ENCODE measurements at places on chromosomes 7 and 10.

GRCh38 chr7:73342645-73343044 lies 14.7 kb downstream of the FKBP6 start:
- DNase-seq = no peak

GRCh38 chr7:134902058-134902457 lies 84.2 kb upstream of the AGBL3 start:
- DNase-seq = no peak

DNA sequence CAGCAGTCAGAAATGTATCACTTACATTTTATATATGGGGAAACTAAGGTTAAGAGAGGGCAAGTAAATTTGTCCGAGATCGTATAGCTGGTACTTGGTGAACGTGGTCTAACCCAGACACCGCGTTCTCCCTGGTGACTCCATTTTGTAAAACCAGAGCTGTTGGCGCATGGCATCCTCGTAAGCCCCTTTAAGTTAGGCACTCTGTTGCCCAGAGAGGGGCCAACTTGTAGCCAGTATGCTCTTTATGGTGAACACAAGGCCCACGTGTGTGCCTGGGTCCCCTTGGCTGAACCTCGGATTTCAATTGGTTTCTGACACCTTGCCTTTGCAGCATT lies 39.7 kb upstream of the ZNF518A start:
- DNase-seq = no peak

GRCh38 chr7:35537067-35538023 lies 157.6 kb downstream of the HERPUD2 start:
- DNase-seq = peak; percentile 61

- DNase-seq = no peak
Measured at GRCh38 chr7:98221611-98222532, 10.6 kb downstream of the BHLHA15 start.

DNA sequence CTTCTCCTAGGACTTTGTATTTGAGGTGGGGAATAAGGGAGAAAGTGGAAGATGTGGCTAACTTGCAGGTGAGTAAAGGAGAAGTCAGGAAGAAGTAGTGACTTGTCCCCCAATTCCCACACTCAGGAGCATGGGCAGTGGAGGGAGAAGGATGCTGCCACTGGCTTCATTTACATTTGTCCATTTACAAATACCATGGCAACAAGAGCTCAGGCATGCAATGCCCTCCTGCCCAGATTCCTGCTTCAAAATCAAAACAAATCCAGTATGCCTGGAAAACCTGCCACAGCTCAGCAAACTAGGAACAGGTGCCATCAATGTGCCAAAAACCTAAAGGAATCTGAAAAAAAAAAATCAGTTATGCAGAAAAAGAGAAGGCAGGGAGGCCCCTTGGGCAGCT lies 139.9 kb downstream of the KCNMA1 start:
- no peak for DNase-seq

GRCh38 chr7:106246902-106247711 lies 37.7 kb downstream of the NAMPT start:
- no peak for DNase-seq

GRCh38 chr7:112517487-112517886 lies 36.7 kb downstream of the LSMEM1 start:
- DNase-seq = no peak

DNA sequence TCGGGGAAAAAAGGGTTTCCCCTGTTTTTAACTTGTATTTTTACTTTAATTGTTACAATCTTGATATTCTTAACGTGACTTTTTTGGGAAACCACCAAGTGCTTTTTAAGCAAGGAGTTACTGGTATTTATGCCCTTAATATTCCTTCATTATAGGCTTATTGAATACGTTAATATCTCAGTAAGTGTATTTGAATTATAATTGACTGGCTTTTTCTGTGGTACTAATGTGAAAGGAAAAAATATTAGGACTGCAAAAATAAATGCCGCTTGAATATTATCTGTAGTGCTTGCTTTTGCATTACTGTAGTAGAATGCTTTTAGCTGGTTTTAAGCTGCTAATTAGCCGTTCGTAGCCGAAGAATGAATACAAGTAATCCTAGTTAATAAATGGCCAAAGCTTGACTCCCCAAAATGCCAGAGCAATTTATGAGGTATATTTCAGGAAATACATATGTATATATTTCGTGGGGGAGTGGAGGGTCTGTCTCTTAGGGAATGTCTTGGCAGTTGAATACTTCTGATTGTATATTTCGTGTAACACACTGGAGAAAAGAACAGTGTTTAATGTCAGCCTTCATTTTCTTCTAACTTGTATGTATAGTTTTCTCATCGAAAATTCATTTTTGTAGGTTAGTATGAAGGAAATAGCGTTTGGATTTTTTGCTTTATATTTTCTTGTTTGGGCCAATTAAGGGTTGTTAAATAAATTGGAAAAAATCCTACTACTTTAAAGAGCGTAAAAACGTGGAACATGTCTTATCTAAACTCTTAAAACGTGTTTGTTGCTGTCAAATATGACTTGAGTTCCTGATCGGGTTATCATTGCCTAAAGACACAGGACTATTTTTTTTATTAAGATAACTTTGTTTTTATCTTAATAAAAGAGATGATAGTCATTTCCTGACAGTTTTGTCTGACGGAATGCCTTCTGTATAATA lies 1.5 kb downstream of the PDCD4 start:
- no peak for DNase-seq

GRCh38 chr7:84204655-84205054 lies 10.1 kb upstream of the SEMA3A start:
- no peak for DNase-seq

- no peak for DNase-seq
Measured at GRCh38 chr10:116110736-116111135, 162.3 kb downstream of the GFRA1 start.

DNA sequence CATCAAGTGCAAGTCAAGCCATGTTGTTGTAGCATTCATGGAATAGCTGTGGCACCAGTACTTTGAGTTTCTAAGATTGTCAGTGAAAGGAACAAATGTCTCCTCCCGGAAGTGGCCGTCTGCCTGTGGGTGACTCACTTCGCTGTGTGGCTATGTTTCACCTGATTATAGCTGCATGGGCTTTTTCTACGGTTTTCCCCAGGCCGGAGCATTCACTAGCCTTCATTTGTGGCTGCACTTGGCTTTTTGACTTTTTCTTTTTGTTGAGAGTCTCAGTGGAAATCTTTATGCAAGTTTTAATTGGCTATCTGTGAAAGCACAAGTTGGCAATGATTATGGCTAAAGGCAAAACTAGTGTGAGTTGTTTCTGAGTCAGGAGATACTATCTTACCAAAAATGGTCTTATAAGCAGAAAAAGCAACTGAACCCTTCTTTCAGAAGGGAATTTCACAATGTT lies 35.0 kb downstream of the SRI start:
- DNase-seq = no peak

DNA sequence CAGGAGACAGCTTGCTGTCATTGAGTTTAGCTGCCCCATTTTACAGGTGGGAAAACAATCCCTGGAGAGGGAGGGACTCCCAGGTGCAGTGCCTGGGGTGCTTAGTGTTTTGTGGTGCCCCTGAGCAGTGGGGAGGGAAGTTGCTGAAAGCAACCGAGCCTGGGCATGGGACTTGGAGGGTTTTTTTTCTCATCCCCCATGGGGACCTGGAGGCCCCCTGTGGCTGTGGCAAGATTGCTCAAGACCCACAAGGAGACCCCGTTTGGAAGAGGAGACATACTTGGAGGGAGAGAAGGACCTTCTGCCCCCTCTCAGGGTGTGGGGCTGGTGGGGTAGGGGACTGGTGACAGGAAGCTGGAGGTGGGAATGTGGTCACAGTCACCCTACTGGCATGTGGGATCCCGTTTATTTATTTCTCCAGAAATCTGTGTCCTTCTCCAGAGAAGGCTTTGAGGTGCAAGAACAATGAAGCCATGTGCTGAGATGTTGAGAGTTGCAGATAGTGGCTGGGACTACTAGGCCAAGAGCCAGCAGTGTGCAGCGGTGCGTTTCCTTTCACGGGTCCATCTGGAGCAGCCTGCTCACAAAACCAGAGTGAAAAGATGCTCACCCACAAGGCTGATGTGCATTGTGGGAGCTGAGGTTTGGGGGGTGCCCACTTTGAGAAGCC lies 21.5 kb downstream of the ZMIZ1 start:
- no peak for DNase-seq

DNA sequence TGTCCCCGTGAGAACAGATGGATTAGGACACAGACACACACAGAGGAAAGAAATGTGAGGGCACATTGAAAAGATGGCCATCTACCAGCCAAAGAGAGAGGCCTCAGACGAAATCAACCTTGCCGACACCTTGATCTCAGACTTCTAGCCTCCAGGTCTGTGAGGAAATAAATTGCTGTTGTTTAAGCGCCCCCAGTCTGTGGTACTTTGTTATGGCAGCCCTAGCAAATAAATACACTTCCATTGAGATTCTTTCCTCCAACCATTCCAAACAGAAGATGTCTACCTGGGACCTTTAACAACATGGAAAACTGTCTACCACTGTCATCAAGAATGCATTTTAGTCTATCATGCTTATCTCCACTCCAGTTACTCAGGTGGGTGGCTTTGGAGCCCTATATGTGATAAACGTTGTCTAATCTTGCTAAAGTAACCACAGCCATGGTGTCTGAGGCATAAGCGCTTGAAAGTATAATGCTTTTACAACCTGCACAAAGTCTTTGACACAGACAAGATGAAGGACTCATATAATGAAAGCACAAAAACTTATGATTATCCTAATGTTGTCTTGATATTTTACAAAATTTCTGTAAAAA lies 244.3 kb downstream of the MTERF1 start:
- DNase-seq = no peak

DNA sequence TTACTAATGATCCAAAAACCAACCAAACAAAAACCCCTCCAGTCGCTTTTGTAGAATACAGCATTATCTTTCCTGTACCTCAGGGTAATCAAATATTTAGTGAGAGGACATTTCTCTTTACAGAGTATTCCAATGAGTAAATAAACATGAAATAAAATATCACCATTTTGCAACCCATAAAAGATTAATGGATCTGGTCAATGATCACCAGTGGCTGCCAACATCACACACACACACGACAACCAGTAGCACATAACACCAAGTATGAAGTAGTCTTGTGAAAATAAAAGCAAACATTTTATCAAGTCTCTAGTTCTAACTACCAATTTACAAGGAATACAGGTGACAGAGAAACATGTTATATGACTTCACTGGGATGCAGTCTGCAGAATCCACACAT lies 188.6 kb upstream of the IMMP2L start:
- no peak for DNase-seq

GRCh38 chr7:130293521-130293920 lies 560 bp downstream of the CPA4 start:
- DNase-seq = no peak
